ENCODE measurements at places on chromosomes 6 and 20.

DNA sequence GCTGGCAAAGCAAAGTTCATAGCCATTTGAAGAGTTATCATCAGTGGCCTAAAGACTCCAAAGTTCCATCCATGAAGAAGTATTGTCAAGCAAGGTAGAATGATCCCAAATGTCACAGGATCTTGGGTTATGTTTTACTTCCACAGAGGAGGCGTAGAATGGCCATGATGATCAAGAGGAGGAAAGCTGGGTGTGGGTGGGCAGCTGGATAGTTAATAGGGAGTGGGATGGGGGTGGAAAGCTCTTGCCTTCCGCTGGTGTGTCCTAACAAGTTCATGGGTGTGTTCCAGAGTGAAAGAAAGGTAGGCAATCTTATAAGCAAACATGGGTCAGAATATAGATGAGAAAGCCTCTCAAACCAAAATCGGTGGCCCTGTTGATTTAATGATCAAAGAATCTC, 38.4 kb downstream of the PIGU start:
- no peak for DNase-seq

GRCh38 chr6:163701762-163702161, 287.2 kb downstream of the QKI start:
- no peak for DNase-seq

DNA sequence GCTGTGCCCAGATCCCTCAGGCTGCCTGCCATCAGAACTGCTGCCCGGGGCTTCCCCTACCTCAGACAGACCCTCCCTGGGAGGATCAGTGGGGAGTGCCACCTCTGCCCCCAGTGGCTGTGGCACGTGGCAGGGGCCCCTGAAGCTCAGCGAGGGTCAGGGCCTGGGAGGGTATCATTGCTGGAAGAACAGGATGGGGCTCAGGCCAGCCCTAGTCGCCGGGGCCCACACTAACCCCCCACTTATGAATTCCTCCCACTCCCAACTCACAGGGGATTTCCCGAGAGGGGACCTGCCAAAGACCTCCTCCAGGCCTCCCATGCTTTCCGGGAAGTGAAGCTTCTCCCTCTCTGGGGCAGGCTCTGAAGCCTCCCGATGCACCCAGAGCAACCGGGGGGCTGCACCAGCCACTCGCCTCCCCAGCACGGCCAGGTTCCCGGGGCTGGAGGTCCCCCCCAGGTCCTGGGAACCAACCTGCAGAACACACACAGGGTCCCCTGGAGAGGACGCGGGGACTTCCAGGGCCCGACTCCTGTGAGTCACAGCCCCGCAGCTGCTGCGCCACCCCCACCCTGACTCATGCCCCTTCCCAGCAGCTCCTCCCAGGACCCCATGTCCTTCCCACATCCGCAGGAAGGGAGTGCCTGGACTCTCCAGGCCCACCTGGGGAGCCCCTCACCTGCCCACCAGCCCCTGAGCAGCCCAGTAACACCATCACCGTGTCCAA, 2.5 kb downstream of the TNFRSF6B start:
- DNase-seq: peak; percentile 86

DNA sequence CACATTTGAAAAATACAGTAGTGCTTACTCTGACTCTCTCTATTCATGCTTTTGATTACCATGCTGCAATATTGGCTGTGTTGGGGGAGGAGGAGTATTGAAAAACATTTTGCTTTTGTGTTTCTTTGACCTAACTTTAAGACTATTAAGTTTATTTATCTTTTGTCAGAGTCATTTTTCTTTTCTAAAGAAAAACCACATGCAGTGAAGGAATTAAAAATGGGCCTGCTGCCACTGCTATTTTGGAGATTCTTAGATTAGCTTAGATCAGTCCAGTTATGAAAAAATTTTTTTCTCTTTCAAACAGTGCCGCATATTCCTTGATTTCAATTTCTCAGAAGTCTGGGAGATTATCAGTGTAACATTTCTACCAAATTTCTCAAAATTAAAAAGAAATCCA, 36.1 kb downstream of the BCKDHB start:
- peak; percentile 58 for DNase-seq

DNA sequence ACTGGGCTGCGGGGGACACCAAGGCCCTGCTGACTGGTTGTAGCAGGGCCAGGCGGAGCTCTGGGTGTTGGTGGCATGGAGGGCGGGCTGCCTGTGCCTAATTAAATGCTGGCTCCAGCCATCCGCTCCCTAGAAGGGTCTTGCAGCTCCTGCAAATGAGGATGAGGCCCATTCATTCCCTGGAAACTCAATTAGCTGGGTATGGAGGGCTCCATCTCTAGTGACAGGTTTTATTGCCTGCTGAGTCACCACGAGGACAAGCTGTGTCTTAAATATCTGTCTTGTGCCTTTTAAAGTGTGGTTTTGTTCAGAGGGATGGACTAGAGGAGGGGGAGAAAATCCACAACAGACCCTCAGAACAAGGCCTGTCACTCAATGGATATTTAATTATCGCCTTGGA, 60.9 kb downstream of the SULF2 start:
- no peak for DNase-seq

- peak; percentile 71 for DNase-seq
Observed at GRCh38 chr6:109165392-109165974, 70.2 kb downstream of the CEP57L1 start.

GRCh38 chr6:142416179-142416578, 114.4 kb downstream of the ADGRG6 start:
- DNase-seq: peak; percentile 99

- no peak for DNase-seq
Observed at GRCh38 chr20:2798814-2799213, 1.6 kb downstream of the CPXM1 start.

DNA sequence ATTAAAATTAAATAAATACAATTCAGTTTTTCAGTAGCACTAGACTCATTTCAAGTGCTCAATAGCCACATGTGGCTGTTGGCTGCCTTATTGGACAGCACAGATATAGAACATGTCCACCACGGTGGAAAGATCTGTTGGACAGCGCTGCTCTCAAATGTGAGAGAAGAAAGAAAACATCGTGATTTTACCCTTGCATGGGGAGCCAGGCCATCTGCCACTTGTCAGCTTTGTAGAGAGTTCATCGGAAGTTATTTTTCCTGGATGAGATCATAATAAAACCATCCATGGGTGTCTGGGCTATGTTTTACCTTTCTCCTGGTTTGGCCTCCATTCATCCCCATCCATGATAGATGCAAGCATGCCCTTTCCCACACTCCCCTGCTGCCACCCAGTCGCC, 5.8 kb upstream of the KIF3B start:
- no peak for DNase-seq

- DNase-seq: no peak
Observed at GRCh38 chr6:31896856-31897611, 464 bp downstream of the EHMT2 start.

DNA sequence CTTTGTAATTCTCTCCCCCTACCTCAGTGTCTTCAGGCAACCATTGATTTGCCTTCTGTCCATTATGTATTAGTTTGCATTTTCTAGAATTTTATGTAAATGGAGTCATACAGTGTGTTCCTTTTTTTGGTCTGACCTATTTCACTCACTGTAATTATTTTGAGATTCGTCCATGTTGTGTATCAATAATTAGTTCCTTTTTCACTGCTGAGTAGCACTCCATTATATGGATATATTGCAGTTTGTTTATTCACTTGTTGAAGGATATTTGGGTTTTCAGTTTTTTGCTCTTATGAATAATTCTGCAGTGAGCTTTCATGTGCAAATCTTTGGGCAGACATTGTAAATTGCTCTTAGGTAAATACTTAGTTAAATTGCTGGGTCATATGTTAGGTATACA, 97.1 kb downstream of the CTNNBL1 start:
- no peak for DNase-seq

DNA sequence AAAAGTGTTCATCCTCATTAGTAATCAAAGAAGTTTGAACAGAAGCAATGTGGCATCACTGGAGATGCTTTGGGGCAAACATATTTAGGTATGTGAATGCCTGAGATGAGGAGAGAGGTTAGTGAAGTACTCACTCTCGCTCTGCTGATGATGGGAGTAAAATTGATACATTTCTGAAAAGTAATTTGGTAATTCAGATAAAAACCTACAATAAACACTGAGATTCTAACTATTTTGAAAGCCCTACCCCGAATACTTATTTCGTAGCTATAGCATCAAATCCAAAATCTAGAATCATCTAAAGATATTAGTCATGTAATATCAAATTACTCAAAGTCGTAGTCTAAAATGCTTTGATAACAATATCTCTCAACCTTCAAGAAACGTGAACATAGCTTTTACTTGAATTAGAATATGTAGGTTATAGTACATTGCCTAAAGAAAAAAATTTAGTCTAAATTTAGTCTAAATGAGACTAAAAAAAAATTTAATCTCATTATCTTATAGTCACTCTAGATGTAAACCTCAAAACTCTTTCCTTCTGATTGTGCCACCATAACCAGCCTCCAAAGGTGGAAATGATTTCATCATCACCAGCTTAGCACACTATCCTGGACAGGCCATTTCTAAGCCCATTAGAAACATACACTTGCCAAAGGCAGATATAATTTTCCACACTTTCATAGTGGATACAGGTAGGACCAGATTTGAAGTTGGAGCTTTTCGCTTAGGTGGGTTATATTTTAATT, 232.5 kb upstream of the TAB2 start:
- no peak for DNase-seq

- peak; percentile 3 for DNase-seq
Observed at GRCh38 chr6:113121571-113121970, 735.6 kb upstream of the MARCKS start.

DNA sequence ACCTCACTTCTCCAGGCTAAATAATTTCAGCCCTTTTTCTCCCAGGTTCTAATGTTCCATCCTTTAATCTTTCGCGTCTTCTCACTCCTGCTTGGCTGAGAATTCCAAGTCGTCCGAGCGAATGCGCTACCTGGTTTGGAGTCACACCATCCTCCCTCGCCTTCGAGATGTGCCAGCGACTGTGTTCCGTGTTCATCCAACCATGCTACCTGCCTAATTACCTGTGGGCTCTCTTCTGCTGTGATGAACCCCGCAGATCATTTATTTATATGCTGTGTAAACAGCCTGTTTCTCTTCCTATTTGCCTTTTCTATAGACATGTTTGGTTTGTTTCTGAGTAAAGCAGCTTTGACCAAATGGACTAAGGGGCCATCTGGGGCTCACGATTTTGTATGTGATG, 83.5 kb upstream of the TMEM181 start:
- no peak for DNase-seq

DNA sequence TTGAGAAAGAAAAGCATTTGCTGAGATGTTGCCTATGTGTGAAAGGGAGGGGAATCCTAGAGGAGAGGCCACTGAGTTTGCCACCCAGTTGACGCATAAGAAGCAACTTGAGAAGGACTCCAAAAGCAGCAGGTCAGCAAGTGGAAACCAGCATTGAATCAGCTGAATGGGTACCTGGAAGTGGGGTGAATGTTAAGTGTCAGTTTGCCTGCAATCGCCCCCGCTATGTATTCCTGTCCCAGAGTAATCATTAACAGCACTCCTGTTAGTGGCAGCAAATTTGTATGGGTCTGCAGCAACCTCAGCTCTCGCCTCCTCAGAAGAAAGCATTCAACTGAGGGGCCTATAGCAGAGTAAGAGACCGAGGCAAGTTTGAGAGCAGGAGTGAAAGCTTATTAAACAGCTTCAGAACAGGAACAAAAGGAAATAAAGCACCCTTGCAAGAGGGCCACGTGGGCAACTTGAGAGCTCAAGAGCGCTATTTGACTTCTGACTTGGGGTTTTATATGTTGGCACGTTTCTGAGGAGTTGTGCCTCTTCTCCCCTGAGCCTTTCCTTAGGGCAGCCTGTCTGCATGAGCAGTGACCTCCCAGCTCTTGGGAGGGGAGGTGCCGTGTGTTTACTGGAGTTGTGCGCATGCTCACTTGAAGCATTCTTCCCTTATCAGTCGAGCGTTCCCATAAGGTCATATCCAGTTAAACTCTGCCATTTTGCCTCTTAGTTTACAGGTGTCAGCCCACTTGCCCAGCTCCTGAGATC, 122.6 kb upstream of the PHACTR1 start:
- DNase-seq: no peak

DNA sequence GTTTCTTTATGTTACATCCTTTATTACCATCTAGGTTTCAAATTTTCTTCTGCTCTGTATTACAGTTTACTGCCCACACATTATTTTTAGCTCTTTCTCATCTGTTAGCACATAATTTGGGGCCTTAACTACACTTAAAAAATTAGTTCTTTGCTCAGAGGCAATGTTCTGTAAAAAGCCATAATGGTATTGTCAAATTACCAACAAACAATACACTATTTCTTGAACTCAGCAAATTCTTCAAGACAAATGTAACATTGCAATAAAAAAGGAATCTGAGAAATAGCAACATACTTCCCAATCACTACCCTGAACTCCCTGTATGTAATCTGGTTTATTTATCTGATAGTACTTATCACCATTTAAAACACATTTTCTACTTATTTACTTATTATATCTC, 448.6 kb upstream of the OPRM1 start:
- no peak for DNase-seq

DNA sequence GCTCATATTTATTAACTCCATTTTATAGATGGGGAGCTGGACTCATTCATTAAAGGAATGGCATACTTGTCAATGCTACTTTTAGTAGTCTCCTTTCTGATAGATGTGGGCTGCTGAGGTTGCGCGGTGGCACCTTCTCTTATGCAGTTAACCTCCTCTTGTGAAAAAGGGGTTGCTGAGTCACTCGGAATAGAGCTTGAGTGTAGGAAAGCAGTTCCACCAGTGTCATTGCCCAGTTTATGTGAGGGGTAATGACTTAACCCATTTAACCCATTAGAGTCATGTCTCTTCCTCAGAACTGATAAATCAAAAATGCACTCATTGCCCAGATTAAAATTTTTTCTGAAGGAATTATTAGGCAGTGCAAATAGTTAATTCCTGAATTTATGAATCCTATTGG, 6.3 kb downstream of the MAPK14 start:
- peak; percentile 41 for DNase-seq

- DNase-seq: peak; percentile 31
Observed at GRCh38 chr6:56827908-56828649, 126.8 kb upstream of the BEND6 start.

DNA sequence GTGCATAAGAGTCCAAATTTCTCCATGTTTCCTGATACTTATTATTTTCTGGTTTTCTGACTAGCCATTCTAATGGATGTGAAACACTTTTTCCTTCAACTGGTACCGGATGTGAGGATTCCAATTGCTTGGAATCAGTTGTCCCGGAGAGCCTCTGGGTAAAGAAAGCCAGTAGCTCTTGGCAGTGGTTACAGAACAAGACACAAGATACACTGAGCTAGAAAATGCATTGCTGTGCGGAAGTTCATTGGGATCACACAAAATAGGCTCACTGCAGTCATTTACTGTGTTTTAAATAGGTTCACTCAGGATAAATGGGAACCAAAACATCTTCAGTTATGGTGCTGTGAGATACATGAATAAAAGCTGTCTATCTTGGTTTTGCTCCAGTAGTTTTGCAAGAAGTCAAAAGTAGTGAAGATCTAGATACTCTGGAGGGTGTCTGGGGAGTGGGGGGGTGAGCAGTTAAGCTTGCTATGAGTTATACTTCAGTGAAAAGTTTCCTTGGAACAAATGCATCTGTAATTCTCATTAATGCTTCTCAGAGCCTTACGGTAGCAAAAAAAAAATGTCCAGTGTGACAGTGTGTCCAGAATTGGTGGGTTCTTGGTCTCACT, 54.4 kb upstream of the RNF182 start:
- no peak for DNase-seq

GRCh38 chr6:170024940-170025339, 265.9 kb downstream of the DLL1 start:
- DNase-seq: peak; percentile 2

GRCh38 chr20:23186808-23187207, 100.7 kb upstream of the CD93 start:
- DNase-seq: no peak

GRCh38 chr6:227074-227782, 65.1 kb upstream of the DUSP22 start:
- DNase-seq: no peak

GRCh38 chr6:162198925-162199324, 528.6 kb downstream of the PRKN start:
- DNase-seq: no peak
